NCI-H748 treated with DMSO at 0.1 percent for 48 hours (cell line): ENCODE measurements at places on chromosomes 3 and 15.

DNA sequence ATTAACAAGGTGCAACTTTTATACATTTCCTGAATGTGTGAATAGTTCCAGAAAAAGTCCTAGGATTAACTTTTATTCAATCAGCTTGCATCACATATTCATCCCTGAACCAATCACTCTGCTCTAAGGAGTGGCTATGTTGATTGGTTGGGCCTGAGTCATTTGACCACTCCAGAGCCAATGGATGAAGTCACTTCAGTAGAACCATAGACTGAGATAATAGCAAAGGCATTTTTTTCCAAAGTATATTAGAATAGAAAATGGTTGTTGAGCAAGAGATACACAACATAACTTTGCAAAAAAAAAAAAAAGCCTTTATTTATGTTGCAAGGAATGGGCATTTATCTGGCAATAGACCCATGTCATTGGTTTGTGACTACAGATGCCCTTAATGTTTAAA is 55.5 kb upstream of the AGTR1 start:
- no peak for DNase-seq

GRCh38 chr3:187080799-187081450 is 58.4 kb downstream of the RPL39L start:
- no peak for DNase-seq

GRCh38 chr3:89113344-89113743 is 5.9 kb downstream of the EPHA3 start:
- no peak for DNase-seq

DNA sequence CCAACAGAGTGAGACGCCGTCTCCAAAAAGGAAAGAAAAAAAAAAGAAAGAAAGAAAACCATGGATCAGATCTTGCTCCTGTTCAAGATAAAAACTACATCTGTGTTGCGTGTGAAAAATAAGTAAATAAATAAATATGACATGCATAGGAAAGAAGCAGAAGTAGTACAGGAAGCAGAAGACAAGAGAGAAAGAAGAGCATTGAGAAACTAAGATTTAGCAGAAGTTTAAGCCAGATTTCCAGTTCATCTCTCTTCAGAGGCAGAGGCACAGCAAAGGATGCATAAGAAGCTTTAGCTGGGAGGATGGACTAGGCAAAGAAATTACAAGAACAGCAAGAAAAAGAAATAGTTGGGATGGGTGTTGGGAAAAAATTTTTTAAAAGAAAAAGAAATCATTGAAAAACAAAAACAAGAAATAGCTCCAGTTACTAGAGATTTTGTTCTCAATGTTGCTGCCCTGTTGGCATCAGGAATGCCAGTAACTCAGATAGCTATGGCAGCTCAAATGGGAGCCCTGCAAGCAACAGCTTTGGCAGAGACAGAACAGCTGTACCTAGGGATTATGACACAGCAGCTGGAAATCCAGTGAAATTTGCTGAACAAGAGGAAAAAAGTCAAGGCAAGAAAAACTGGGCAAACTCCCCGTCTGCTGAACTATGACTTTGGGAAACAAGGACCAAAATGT is 17.3 kb downstream of the AP3S2 start:
- DNase-seq, result no peak

DNA sequence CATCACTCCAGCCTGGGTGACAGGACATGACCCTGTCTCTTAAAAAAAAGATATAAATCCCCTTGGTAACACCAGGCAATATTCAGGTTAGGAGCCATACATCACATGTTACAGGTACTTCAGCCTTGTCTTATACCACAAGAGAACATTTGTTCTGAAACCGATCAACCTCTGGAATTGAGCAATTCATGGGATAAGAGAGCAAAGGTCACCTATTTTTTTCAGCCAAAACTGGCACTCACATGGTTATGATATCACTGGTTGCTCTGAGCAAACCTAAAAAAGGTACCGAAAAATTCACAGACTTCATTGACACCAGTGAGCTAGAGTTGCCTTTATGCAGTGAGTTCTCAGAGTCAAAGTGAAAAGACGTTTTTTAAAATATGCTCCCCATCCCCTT is 9.1 kb downstream of the SPICE1 start:
- DNase-seq, result no peak

DNA sequence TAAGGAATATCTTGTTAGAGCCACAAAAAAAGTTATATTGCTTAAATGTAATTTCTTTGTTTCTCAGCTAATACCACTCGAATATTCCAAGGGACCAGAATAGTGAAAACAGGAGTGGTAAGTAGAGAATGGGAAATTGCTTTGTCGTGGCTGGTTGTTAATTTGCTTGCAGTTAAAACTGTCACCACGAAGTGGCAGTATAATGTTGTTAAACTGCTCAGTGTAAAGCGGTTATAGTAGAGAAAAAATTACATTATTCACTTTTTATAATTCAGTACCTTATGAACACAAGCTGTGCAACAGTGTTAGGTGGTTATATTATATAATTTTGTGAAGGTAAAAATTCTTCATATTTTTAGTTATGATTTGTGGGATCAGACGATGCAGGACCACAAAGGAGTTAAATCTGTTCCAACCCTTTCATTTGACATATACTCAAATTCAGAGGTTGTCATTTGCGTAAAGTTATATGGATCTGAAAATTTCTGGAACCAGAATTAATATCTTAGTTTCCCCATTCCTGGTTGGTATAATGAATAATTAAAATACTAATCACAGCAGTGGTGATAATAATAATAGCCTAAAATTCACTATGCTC is 171.8 kb downstream of the FEZF2 start:
- peak; percentile 27 for DNase-seq
